KG1 (cell line): ENCODE measurements at places on chromosomes 4 and X.

- DNase-seq: no peak
Measured at GRCh38 chrX:25928316-25928715, 209.8 kb upstream of the MAGEB18 start.

GRCh38 chrX:1592470-1593142, 1.2 kb downstream of the AKAP17A start:
- DNase-seq: no peak

DNA sequence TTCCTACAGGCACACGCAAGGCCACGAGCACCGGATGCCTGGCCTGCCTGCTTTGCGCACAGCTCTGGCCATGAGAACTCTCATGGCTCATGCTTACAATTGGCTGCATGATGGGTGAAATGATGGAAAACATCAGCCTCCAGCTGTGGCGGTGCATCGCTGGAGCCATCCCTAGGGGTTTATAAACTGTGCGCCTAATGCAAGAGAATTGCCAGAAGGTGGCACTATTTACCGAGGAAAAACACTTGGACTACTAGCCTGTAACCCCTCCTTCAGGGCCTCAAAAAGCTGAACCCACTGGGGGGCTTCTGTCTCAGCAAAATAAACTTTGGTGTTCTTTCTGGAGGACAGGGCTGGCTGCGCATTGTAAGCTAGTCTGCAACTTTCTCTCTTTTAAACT, 51.9 kb downstream of the PHKA2 start:
- DNase-seq: no peak

DNA sequence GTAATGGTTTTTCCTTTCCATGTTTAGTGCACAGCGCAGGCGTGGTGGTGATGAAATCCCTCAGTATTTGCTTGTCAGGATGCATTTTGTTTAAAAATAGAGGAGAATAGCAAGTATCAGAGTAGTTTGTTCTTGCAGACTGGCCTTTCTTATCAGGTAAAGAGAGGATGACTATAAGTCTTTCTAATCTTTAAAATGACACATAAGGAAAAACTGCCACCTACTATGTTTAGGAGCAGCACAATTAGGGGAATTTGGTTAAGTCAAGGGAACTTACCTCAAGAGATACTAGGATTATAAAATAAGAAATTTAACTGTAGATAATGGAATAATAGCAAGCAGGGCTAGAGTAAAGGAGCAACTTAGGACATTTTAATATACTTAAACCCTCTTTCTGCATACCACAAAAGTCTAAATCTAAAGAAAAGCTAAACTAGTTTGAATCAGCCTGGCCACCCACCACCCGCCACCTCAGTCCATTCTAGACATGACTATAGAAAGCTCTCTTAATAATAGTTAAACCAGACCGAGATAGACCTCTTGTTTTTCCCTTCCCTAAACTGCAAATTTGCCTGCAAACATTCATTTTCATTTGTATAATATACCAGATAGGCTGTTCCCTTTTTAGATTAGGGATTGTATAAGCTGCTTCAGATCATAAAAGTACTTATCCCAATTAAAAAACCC, 62.0 kb downstream of the APOOL start:
- no peak for DNase-seq

- no peak for DNase-seq
Measured at GRCh38 chr4:1291996-1292702, 2.5 kb downstream of the MAEA start.

DNA sequence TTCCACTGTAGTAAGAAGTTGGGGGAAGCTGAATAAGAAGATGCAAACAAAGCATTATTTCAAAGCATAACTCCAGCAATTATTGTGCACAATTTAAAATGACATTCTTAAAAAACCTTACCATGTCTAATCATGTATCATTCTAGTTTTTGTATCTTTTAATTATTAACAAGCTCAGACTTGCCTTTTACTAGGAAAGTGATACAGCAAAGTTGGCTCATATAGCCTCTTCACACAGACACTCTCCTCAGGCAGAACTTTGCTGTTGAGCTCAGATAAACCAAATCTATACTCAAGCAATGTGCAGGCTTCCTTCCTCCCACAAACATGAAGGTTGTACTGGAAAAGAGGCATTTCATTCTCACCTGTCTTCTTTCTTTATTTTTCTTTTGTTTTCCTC, 358.7 kb upstream of the EMCN start:
- no peak for DNase-seq

DNA sequence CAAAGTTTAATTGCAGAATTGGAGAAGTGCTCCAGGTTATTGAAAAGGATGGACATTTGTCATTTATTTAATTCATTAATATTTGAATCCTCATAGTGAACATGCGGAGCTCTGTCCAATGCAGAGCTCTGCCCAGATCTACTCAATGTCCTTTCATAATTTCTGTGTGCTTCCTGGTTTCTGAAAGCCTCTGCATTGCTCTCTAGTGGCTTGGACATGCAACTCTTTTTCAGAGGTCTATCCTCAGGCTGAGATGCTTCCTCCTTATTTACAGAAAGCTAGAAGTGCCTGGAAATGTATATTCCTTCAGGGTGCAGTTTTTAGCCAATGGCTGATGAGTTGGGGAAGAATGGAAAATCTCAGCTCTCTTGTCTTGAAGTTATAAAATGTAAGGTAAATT, 786.1 kb upstream of the AADAT start:
- DNase-seq: no peak

DNA sequence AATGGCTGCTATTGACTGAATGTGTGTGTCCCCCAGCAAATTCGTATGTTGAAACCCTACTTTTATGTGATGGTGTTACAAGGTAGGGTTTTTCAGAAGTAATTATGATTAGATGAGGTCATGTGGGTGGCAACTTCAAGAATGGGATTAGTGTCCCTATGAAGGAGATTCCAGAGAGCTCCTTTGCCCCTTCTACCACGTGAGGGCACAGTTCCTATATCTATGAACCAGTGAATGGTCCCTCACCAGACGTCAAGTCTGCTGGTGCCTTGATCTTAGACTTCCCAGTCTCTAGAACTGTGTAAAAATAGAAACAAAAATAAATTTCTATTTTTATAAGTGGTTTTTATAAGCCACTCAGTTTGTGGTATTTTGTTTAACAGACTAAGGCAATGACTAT, 1137.6 kb upstream of the IGFBP7 start:
- no peak for DNase-seq

DNA sequence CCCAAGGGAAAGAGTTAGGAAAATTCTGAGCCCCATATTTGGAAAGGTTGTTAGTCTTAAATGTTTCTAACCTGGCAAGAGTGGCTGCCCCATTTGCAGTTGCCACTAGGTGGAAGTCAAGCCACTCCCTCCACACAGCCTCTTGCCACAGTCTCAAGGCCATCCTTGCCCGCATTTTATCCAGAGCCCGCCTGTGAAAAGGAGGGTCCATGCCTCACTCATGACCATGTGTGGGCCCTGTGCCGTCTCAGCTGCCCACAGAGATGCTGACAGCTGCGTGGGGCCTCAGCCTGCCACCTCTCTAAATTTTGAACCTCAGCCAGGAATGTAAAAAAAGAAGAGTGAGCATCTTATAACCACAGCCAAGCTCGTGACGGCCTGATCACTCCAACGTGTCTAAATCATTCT, 201.5 kb upstream of the FAM241A start:
- DNase-seq: no peak

- DNase-seq: no peak
Measured at GRCh38 chrX:18377796-18378195, 23.3 kb upstream of the SCML2 start.

- DNase-seq: no peak
Measured at GRCh38 chrX:124829930-124830329, 483.6 kb downstream of the SH2D1A start.

- no peak for DNase-seq
Measured at GRCh38 chr4:145552181-145552822, 66.9 kb upstream of the MMAA start.
